ENCODE measurements at places on chromosomes 6 and 20.
A peak's percentile ranks its signal among the peaks of the same experiment; 100 is the strongest.

DNA sequence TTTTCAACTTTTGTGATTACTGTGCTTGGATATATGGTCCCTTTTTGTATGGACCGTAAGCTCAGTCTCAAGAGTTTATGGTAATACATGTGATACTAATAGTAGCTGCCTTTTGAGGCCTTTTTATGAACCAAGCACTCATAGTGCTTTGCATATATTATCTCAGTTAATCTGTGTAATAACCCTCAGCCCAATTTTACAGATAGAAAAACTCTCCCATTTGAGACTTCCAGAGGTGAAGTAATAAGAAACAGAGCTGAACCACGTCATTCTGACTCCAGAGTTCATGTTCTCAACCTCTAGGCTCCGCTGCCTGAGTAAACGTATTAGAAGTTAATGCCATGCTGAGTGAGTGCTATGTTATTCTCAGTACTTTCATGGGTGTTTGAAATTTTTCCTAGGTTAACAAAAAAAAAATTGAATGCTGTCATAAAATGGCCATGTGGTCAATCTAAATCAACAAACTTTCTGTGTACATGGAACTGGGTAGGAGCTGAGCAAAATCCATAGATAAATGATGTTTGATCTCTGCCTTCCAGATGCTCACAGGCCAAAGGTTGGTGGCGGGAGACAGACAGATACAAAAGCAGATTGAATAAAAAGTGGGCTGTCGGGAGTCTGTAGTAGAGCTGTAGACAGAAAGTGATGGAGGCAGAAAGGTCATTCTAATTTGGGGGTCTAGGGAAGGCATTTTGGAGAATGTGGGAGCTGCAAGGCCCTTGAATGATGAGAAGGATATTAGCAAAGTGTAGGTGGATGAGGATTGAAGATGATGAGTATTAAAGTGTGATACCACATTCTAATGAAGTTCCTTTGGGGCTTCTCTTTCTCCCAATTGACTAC lies 22.6 kb upstream of the ELOVL2 start:
- DNase-seq: no peak

DNA sequence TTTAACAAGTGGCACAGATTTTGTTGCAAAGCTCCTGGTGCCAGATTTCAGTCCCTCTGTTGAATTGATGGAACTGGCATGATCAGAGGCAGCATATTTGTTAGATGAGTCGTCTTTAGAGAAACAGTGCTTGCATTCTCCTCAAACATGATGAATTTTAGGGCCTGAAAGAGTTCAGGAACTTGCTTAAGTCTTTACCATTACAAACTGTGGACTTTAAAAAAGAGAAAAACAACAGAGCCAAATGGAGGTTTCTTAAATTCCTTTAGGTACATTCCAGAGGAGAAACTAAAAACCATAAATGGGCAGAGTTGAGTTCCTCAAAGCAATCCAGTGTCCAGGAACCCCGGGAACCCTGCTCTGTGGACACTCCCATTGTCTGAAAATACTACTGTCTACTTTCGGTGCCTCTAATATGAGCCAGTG lies 2.5 kb downstream of the GTF2H5 start:
- no peak for DNase-seq

DNA sequence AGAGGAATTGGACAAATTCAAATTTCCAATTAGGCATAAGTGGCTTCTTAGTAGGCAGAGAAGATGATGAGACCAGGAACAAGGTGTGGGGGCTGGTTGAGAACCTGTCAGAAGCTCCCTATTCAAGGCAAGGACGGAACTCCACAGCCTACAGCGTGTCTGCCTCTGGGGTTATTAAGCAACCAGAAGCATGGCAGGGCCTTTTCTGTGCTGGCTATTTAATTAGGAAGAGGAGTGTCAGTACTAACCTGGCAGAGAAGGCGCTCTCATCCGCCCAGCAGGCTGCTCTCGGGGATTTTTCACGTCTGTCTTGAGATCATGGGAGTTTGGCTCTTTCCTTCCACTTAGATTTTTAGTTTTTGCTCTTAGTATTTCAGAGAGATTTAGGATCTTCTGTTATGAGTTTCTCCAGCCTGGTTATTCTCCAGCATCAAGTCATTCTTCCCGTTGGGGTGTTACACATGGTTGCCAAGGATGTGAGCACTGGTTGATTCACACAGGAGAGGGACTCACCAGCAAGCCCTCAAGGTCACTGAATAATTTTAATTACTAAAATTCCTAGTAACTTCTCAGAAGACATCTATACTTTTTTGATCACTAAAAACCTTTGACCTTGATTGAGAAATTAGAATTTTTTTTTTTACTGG lies 23.9 kb downstream of the ADTRP start:
- no peak for DNase-seq

DNA sequence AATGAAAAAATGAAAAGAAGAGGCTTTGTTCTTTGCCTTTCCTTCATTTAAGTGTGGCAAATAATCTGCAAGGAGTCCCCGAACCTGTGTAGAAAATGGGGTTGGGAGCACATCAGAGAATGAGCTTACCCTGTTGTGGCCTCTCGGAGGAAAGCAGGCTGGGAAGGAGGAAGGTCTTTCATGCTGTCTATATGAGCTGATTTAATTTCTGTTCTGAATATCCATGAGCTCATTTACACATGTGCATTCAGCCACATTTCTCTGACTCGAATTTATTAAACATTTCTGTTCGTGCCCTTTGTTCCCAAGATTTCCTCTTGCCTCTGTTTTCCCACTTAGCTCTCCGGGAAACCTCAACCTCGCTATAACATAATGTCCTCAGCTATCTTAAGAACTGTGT lies 584.4 kb upstream of the CDH4 start:
- DNase-seq: no peak

DNA sequence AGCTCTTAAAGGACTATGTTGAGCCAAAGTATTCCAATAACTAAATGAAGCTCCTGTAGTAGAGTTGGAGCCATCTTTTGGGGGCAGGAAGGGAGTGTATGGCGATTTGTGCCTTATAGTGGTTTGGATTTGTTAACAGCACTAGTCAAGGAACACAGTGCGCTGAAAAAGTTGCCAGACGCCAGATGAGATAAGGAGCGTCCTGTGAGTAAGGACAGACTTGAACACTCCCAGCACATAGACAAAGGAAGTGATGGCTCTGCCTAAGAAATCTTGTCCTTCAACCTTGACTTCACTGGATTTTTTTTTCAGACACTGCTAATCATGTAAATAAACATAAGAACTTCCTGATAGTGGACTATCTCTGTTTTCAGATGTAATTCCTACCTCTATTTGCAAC lies 136.9 kb downstream of the TRMT11 start:
- no peak for DNase-seq

GRCh38 chr6:7960848-7961247 lies 50.3 kb upstream of the TXNDC5 start:
- no peak for DNase-seq

GRCh38 chr20:38804682-38805501 lies 605 bp upstream of the PPP1R16B start:
- DNase-seq: peak; percentile 34

DNA sequence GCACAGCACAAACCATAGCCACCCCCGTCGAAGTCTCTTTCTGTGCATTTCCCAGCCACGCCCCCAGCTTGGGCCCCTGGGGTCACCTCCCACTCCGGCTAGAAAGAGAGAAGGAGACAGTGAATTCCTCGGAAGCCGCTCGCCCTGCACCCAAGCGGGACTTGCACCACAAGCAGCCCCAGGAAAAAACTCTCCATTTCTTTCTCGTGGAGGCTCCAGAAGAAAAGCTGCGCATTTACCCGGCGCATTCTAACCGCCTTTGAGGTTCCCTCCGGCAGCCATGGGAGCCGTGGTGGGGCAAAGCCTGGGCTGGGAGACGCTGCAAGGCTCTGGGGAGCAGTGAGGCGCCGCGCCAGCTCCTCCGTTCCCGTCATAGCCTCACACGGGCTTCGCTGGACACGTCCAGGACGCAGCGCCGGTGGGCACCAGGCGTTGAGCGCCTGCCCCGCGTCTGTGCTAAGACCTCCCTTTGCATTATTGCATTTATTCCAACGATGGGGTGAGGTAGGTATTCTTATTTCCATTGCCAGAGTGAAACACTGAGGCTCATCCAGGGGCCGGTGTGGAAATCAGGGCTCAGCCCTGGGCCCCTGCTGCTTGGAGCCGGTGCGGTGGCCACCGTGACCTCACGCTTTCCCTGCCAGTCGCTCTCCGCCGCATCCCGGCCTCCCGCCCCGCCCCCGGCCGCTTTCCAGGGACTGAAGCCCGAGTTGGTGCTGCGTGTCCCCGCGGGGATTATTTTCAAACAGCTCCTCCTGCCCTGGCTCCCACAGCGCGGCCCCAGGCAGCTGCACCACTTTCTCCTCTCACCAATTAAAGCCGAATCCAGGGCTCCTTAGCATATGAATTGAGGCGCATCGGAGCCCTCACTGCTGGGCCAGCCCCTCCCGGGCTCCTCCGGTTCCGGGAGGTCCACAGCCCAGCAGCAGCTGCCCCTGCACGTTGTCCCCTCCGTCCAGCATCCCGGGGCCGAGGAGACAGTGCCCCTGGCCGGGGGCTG lies 148.3 kb upstream of the AFDN start:
- DNase-seq: no peak

GRCh38 chr20:33851842-33852466 lies 40.8 kb downstream of the CHMP4B start:
- DNase-seq: no peak

GRCh38 chr6:16592223-16592911 lies 168.9 kb downstream of the ATXN1 start:
- DNase-seq: no peak

- DNase-seq: no peak
Measured at GRCh38 chr6:161596807-161597520, 323.1 kb upstream of the AGPAT4 start.

DNA sequence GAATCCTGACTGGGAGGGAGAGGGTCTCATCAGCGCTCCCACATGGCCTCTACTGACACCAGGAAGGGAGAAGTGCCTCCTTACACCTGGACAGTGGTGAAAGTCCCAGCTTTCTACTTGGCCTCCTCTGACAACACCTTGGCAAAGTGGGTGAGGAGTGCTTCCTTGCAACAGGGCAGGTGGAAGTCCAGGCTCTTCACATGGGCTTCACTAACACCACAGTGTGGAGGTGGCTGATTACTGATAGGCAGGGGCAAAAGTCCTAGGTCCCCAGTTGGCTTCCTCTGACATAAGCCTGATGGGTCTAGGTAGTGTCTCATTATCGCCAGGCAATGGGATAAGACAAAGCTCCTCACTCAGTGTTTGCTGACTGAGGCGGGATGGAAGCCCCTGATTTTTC lies 9.5 kb upstream of the HLA-DRA start:
- DNase-seq: no peak

DNA sequence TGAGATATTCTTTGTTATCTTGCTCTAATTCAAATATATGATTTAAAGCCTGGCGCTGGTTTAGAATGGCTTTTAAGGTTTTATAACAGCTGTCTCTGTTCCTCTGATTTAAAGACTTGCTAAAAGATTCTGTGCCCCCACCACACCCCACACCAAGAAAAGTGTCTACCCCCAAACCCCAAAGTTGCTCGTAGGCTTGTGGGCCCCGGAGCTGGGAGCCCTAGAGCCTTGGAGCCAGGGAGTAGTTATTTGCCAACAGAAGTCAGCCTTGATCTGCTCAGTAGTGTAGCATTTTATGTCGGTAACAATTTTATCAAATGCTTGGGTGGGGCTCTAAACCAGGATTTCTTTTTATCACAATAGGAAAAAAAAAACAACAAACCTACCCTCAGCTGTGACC lies 105.2 kb upstream of the TRAF3IP2 start:
- DNase-seq: no peak

DNA sequence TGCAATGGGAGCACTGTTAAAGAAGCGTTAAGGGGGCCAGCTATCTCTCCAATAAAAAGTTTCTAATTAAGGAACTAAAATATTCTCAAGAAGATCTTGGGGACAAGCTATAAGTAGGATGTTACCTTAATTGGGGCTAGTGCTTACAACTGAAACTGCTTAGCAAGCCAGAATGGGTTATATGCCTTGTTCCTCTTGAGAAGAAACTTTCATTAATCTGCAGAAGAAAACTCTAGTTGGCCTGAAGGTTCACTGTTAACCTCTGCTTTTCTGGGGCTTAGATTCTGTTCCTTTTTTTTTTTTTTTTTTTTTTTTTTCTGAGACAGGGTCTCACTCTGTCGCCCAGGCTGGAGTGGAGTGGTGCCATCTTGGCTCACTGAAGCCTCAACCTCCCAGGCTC lies 82.2 kb downstream of the BACH2 start:
- no peak for DNase-seq

- DNase-seq: no peak
Measured at GRCh38 chr6:116409756-116410155, 39.0 kb downstream of the DSE start.

GRCh38 chr6:143247586-143247985 lies 186.9 kb downstream of the AIG1 start:
- DNase-seq: no peak

DNA sequence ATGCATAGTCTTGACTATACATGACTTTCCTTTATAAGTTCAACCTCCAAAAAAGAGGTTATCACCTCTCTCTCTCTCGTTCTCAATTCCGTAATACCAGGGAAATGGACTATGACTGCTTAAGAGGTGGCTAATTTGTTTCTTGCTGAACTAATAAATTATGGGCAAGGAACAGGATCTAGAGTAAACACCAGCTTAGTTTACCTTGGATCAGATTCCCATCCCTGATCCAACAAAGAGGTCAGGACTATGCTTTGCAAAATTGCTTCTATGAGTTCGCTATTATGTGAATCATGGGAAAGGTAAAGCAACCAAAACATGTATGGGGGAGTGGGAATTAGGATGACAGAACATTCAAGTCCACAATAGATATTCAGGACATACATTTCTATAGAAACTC lies 630.7 kb downstream of the HACE1 start:
- no peak for DNase-seq

DNA sequence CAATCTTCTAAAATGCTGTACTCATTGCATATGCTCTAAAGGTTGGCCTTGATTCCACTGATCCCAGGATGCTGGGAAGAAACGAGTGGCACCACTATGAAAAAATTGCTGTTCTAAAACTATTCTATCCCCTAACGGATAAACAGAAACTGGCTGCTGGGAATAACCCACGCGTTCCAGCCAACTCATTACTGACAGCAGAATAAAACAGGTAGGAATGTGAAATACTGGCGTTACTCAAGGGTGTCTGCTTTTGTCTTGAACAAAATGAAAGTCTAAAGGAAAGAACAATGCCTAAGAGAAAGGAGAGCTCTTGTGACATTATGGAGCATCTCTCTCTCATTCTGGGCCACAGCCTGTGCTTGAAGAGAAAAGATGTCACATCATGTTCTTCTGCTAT lies 26.1 kb downstream of the GPR63 start:
- DNase-seq: no peak

DNA sequence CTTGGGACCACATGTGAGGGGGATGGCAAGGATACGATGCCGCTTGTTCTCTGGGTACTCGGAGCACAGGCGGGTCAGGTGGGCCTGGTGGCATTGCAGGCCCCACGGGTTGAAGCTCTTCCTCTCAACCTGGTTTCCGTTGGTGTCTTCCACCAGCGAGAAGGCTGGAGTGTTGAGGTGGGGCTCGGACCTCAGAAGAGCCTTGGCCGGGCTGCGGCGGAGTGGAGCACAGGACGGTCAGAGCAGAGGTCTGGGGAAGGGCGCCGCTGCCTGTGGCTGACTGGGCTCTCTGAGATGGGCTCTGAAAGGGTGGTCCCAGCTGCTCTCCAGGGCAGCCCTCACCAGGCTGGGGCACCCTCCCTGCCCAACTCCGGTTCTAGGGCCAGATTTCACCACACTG lies 15.2 kb upstream of the UQCC2 start:
- no peak for DNase-seq

Measured in SIG-M5 (cell line).